ENCODE measurements at places on chromosomes 4 and X.
A peak's percentile ranks its signal among the peaks of the same experiment; 100 is the strongest.

GRCh38 chrX:25721564-25721963 is 416.6 kb upstream of the MAGEB18 start:
- ATAC-seq, result no peak

- ATAC-seq, result no peak
Observed at GRCh38 chr4:25977397-25978170, 63.6 kb downstream of the SMIM20 start.

GRCh38 chr4:3685081-3685645 is 81.0 kb upstream of the ADRA2C start:
- ATAC-seq, result no peak

- ATAC-seq, result no peak
Observed at GRCh38 chr4:58063404-58064160, 953.4 kb upstream of the IGFBP7 start.

GRCh38 chrX:65203545-65203944 is 227.3 kb upstream of the ZC4H2 start:
- ATAC-seq, result no peak

- ATAC-seq, result no peak
Observed at GRCh38 chrX:100731441-100732281, at the start of gene SYTL4. TSS of gene SYTL4 (minus strand) at chrX:100732121. CDS start at chrX:100702037, 30,084 bp downstream.

DNA sequence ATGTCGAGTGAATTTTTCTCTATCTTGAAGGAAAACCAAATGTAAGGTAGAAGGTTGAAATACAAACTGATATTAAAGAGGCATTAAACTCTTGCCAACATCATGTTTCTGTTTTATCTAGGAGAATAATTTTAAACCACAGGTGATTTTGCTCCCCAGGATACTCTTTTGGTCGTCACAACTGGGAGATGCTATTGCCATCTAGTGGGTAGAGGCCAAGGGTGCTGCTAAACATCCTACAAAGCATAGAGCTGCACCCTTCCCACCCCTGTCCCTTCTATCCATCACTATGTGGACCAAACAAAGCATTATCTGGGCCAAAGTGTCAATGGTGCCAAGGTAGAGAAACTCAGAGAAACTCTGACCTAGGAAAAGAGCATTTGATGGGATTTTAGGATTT is 154.6 kb upstream of the MAGEB2 start:
- ATAC-seq, result no peak

DNA sequence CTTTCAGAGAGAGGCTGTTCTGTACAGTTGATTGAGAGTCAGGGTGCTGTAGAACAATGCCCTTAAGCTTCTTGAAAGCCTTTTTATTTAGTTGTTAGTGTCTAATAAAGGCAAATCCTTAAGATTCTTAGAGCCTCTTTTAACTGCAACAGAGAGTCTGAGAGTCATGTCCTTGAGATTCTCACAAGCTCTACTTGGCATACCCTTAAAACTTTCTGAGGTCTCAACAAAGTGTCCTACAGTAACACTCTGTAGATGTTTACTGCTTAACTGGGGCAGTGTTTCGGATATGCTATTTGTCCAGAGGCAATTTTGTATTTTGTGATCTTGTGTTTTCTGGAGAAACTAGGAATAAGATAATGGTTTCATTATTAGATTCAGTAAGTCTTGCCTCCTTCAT is 209.7 kb downstream of the ARHGAP24 start:
- ATAC-seq, result no peak

DNA sequence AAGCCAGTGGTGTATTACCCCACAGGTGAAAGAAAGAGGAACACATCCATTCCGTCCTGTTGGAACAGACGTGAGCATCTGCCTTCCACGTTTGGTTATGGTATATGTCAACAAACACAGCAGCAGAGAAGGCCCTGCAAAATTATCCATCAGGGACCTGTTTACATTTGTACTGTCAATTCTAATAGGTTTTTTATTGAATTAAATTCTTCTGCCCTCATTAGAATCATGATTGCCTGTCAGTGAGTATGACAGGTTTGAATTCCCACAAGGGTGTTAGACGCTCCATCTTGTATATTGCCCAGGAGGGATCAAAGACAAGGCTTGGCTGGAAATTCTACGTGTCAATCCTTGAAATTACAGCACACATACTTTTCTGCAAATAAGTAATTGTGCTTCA is 339.9 kb upstream of the NOCT start:
- no peak for ATAC-seq

DNA sequence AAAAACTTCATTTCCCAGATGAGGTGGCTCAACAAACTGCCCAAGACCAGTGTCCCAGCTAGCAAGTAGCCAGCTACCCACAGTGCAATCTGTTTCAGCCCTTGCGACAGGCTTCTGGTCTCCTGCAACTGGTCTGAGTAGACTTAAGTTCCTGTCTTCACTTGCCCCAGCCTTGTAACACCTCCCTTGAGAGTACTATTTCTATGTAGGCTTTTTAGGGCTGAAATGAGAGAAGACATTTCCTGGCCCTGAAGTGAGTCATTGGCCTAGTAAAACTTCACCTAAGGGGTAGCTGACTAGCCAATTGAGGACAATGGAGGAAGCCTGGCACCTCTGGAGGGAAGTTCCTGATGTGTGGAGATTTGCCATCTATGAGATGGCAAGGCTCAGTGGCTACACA is 80.1 kb upstream of the STIM2 start:
- peak; percentile 81 for ATAC-seq

DNA sequence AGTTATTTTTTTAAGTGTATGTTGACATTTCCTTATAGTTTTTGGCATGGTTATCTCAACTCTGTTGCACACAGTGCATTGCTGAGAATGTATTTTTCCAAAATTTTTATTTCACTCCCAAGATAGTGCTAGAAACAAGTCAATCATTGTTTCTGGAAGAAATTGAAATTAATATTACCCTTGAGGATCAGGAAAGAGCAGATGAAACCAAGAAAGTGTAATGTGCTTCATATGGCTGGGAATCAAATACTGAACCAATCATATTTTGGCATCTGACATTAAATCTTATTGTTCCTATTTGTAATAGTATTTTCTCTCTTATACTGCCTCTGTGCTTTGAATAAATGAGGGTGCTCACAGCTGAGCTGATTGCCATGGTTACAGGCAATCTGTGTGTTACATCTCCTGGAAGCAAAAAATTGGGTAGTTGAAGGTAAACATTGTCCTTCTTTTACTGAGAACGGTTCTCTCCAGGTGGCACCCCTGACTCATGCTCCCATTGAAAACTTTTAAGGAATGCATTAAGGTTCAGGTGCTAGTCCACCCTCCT is 358.2 kb upstream of the NR3C2 start:
- ATAC-seq, result no peak

DNA sequence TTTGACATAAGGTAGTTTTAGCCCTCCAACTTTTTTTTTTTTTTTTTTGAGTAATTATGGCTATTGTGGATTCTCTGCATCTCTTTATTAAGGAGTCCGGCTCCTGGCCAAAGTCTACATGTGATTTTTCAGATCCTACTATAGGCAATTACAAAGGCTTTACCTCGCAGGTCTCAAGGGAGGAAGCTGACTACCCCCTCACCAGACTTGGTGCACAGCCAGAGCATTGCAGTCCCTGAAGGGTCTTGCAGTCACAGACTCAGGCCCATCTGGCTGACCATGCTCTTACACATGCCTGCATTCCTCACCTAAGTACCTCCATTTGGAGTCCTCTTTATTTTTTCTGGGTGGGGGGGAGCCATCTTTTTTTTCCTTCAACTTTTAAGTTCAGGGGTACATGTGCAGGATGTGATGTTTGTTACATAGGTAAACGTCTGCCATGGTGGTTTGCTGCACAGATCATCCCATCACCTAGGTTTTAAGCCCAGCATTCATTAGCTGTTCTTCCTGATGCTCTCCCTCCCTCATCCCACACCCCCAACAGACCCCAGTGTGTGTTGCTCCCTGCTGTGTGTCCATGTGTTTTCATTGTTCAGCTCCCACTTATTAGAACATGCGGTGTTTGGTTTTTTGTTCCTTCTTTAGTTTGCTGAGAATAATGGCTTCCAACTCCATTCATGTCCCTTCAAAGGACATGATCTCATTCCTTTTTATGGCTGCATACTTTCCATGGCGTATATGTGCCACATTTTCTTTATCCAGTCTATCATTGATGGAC is 88.4 kb upstream of the STIM2 start:
- no peak for ATAC-seq
